Astrocyte (in vitro differentiated cells and primary cell): ENCODE measurements at places on chromosomes 11 and 22.

- no peak for DNase-seq
These were observed 9.4 kb upstream of the PATL1 start for GRCh38 chr11:59678118-59678812.

- no peak for DNase-seq
These were observed 6.0 kb downstream of the ESS2 start for GRCh38 chr22:19138217-19139000.

- DNase-seq: no peak
These were observed 74.1 kb downstream of the PARVB start for GRCh38 chr22:44098021-44098739.

- DNase-seq: no peak
These were observed 44.1 kb upstream of the GLYATL2 start for GRCh38 chr11:58888579-58888978.

DNA sequence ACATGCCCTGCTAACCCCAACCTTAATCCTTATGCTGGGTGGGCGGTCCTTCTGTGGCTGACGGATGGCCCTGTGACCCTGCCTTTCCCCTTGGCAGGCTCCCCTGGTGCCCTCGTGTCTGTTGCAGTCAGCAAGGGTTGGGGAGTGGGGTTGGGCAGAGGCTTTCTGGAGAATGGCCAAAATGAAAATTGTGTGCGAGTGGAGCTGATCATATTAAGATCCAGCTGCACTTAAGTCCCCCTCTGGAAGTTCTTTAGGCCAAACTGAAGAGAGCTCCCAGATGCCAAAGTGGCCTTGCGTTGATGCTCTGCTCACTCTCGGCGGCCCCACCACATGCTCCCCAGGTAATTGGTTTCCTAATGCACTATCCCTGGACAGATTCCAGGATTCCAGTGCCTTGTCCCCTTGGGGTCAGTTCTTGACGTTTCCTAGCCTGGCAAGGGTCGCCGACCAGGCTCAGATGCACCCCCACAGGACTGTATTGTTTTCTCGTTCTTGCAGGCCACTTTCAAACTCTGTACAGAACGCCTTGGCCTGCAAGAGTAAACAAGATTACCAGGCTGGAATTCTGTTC is 16.4 kb upstream of the C11orf96 start:
- no peak for DNase-seq

DNA sequence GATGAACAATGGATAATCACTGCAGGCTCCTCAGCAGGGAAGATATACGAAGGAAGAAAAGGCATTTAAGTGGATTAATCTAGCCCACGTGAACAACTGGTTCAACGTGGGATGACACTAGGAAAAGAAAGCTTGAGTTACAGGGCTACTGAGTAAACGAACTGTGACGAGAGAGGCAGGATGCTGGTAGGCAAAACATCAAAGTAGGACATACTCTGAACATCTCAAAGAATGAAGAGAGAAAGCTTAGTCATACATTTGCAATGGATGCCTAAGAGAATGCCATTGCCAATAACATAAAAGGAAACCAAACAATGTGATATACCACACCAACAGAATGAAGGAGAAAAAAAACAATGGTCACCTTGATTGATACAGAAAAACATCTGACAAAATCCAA is 12.9 kb downstream of the USP28 start:
- peak; percentile 36 for DNase-seq

GRCh38 chr11:73789279-73789670 is 1.6 kb downstream of the MRPL48 start:
- no peak for DNase-seq

- DNase-seq: peak; percentile 81
These were observed 96.2 kb downstream of the RDX start for GRCh38 chr11:110200241-110200640.

DNA sequence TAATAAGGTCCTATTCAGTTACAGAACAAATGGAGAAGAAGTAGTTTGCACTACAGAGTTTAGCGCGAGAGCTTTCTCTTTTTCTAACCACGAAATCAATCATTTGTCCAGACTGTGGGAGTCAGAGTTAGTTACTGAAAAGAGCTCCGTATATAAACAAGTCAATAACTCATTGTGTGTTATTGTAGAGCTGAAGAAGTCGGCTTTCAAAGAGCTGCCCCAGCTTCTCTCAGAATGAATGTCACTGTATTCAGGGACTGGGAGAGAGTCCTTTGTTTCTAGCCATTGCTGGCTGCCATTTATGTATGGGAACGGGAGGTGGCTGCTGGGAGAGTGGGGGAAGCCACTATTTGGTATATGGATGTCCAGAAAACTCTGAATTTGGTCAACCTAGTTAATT is 227.8 kb downstream of the DCDC1 start:
- DNase-seq: no peak

- no peak for DNase-seq
These were observed 237.3 kb downstream of the BRD1 start for GRCh38 chr22:49590381-49590780.

DNA sequence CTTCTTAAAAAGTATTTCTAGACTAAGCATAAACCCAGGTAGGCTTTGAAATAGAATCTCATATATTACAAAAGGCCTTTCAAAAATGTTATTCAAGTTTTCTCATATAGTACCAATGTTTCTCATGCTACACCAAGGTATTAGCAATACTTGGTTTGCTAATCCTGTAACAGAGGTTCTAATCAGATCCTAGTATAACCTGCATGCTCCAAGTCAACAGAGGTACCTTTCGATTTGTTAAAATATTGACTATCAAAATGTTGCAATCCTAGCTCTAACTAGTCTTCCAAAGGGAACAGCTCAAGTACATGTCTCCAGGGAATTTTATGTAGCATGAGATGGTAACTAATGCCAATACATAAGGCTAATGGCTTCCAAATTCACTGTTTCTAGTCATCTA is 98.1 kb upstream of the APOA1 start:
- no peak for DNase-seq

DNA sequence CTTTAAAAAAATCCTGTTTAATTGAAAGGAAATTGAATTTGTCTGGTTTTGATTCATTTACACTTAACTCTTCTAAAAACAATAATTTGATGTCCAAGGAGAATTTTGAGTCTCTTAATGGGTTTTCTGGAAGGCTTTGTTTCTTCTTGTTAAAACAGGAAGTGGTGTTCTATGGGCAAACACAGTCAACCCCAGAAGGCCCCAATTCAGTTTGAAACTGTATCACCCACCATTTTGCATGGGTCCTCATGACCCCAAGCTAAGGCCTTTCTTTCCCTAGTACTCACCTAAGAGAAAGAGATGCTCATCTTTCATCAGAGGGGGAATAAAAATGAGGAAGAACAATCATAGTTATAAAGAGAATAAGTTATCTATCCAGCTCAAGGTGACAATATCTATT is 10.6 kb downstream of the FLI1 start:
- no peak for DNase-seq

DNA sequence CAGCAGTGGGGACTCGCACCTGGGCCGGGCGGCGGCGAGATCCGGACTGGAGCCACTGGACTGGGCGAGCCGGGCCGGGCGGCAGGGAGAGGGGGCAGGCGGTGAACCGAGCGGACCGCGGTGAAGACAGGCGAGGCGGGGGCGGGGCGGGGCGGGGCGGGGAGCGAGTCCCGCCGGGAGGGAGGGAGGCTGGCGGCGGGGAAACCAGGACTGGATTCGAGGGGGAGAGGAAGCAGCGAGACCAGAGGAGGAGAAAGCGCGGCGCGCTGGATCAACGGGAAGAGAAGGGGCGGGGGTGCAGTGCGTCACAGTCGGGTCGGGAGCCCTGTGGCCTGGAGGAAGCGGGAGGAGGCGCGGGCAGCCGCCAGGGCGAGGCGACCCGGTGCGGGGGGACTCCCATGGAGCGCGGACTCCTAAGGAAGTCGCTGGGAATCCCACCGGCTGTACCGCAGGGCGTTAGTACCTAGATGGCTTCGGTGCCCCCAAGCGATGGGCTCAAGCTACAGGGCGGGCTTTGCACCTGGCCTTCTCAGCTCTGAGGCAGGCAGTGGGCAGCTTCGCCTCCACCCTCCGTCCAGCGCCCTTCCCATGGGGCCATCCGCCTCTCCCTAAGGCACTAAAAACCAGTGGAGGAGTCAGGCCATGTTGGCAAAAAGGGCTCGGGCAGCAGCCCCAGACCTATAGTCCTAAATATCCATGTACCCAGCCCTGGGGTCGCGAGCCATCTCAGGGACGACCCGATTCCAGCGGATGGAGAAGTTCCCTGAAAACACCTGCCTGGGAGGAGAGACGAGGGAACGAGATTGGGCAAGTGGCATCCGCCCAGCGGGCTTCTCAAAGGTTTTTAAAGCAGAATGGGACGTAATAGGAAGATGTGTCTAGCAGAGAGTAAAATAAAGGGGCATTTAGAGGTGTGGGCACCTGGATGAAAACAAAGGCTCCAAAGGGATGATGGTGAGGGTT is at the start of gene TMEM121B:
Gene TMEM121B, minus strand, starts transcription at position 128 of the 963 bp plus-strand sequence. CDS start 233 bp downstream, outside the sequence.
- peak; percentile 48 for DNase-seq

DNA sequence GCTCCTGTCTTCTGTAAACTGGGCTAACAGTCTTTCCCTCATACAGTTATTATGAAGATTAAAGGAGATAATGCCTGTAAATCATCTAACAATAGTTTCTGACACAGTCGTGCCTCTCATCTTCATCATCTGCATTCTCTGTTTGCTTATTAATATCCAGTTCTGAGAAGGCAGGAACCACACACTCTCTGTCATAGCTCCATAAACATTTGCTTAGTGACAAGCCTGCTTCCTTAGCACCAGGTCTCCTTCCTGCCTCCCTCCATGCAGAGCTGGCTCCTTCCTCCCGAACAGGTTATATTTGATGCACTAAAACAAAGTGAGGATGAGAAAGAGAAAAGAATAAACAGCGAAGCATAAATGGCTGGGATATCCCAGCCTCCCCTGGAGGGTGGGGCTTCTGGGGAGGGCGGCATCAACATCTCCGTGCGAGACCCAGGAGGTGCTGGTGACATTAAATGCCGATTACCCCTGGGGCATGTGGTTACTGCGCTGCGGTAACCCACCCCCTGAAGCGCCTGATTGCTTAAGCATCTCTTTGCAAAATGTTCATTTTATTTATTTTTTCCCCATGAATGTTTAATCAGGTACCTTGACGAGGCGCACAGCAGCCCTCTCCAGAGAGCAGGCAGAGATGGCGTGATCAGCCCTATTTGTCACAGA is 404.9 kb downstream of the NXPE2 start:
- no peak for DNase-seq

- no peak for DNase-seq
These were observed 420.7 kb downstream of the MN1 start for GRCh38 chr22:27380855-27381254.

GRCh38 chr11:68643585-68643984 is 40.8 kb upstream of the GAL start:
- DNase-seq: no peak

DNA sequence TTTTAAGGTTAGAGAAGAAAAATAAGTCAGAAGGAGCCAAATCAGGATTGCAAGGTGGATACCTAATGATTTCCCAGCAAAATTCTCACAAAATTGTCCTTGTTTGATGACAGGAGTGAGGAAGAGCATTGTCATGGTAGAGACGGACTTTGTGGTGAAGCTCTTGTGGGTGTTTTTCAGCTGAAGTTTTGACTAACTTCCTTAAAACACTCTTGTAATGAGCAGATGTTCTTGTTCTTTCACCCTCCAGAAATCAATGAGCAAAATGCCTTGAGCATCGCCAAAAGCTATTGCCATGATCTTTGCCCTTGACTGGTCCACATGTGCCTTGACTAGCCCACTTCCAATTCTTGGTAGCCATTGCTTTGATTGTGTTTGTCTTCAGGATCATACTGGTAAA is 20.0 kb downstream of the CALCB start:
- DNase-seq: no peak

DNA sequence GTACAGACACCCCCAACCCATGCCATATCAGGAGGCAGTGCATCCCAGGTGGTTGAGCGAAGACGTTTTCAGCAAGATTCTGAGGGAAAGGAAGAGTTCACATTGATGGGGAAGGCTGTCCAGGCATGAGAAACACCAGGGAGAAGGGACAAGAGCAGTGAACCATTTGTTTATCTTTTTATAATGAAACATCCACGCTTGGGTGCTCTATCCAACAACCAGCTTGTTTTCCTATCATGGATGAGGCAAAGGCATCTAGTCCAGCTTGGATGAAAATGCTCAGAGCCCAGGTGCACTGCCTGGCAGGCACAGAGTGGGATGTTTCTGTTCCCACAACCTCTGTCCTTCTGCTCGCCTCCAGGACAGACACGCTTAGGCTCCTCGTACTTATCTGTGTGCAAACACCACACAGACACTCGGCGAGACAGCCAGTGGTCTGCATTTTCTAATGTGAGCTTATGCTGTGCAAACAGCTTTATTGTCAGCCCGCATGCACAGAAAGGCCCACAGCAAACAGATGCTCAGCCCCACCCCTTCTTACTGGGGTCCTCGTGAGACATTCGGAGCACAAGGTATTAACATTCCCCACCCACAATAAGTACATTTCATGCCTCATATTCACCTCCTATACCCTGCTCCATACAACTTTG is 45.4 kb upstream of the NTM start:
- DNase-seq: no peak

DNA sequence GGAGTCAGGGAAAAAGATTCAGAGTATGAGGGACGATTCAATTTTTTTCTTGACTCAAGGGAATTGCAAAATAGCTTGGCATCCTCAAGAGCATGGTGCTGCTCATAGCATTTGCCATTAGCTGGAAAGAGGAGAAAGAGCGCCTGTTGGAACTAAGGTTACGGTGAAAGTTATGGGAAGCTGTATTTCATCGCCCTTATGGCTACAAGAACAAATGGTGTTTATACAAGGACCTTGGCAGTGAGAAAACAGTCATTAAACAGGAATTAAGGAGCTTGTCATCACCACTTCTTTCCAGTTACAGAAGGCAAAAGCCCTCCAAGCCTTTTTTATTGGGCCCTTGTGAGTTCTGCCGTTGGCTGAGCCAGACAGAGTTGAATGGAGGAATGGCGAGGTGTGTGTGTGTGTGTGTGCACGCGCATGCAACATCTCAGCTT is 74.2 kb downstream of the ALX4 start:
- peak; percentile 23 for DNase-seq

GRCh38 chr22:45031629-45032403 is 22.0 kb upstream of the PHF21B start:
- no peak for DNase-seq

DNA sequence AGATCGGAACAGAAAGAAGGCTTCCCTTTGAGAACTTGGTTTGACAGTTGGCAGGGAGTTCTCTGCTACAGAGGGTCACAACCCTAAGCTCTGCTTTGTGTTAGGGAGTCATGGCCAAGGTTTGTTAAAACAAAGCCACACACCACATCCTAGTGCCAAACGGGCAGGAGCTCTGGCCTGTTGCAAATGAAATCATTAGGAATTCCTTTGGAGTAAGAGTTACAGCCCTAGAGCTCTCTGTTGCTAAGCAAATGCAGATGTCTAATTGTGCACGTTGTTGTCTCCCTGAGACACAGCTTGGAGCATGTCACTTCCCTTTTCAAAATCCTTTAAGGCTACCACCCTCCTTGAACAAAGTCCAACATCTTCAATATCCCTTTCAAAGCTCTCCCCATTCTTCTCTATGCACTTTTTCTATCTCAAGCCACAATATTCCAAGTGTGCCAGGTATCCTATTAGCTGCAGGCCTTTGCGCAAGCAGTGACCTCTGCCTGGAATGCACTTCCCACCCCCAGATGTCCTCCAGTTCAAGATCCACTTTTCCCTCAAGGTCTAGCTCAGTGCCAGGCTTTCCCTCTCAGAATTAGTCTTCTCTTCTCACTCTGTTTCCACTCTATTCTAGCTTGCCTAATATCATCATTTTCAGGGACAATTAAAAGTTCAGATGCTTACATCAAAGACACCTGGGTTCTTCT is 253.7 kb upstream of the POU2AF2 start:
- peak; percentile 57 for DNase-seq
